Activated CD8-positive, alpha-beta memory T cell treated with anti-CD3 and anti-CD28 coated beads for 4 hours (primary cell): ENCODE measurements at places on chromosomes 5 and 9.

GRCh38 chr9:126049896-126050604 is 276.6 kb upstream of the MVB12B start:
- DNase-seq: no peak

- no peak for DNase-seq
Measured at GRCh38 chr5:65893749-65894430, 32.5 kb upstream of the ERBIN start.

DNA sequence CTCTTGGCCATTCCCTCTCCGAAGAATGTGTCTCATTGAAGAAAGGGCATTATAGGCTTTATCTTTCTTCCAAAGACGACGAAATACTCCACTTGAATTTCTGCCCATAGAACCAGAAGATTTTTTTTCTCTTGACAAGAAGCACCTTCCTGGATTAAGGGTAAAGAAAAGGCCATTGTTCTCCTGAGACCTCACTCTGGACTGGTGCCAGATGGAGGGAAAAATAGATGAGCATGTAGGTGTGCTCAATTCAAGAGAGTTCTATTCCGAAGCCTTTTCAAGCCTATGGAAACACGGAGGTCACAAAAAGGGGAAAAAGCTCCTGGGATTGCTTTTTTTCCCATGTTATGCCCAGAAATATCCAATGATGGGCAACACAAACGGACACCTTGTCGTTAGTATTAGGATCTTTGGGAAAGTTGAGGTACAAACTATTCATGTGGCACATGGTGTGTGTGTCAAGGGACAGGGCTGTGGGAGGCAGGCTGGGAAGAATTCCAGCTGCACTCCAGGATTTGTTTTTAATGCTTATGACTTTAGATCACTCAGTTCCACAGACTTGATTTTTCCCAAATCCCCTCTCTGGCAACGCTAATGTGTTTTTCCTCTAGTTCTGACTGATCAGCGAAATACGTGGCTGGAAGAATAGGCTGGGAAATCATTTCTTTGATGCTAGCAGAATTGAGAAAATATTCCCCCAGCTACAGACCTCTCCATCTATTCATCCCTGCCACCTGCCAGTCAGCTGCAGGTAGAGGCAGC is 89.9 kb downstream of the SIL1 start:
- no peak for DNase-seq

- DNase-seq: no peak
Measured at GRCh38 chr5:160375701-160376100, 5.3 kb upstream of the C1QTNF2 start.

DNA sequence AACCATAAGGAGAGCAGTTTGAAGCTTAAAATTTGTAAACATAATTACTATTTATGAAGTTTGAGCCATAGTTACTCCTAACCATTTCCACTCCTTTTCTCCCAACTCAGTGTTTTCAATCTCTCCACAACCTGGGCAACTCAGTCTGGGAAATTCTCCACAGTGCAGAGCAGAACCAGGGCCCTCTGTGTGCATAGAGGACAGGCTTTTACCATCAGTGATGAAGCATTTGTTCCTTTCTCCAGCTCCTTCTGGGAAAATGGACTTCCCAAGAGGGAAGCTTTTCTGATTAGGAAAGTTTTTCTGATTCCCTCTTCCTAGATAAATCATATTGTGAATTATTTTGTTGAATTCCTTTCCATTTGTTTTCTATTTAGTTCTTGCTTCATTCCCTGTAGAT is 132.3 kb upstream of the MPDZ start:
- no peak for DNase-seq

GRCh38 chr9:3507395-3508077 is 18.3 kb downstream of the RFX3 start:
- no peak for DNase-seq

- no peak for DNase-seq
Measured at GRCh38 chr9:113952676-113953075, 76.6 kb downstream of the ZNF618 start.

GRCh38 chr5:9712911-9713310 is 82.8 kb upstream of the TAS2R1 start:
- DNase-seq: no peak

DNA sequence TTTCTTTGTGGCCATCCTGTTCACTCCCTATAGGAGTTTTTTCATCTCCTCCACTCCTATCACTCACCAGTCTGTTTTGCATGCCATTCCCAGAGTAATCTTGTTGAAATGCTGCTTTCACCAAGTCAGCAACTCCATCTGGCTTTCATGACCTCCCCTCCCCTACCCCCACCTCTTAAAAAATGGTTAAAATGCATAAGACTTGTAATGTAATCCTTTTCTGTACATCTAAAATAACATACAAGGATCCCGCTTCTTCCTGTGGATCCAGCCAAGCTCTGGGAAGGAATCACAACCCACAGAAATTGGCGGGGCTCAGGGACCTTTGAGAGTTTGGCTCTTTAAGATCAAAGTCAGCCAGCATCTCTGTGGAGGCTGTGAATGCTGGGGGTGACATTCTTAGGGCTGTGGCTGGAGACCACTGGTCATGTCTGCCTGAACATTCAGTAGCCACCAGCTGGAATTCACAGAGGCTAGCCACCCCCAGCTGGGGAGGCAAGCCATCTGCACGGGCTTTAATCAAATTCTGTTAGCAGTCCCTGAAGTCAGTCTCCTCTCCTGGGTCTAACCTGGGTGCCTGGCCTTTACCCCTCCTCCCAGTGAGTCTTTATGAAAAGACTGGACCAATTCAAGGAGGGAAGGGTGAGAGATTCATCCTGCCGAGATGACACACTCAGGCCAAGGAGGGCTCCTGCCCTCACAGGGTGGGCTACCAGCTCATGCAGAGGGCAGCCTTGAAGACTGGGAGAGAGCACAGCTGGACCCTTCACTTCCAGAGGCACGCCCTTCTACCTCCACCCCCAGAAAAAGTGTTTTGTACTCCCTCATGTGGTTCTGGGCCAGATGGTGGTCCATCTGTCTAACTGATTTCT is 132.9 kb downstream of the LIFR start:
- DNase-seq: no peak

DNA sequence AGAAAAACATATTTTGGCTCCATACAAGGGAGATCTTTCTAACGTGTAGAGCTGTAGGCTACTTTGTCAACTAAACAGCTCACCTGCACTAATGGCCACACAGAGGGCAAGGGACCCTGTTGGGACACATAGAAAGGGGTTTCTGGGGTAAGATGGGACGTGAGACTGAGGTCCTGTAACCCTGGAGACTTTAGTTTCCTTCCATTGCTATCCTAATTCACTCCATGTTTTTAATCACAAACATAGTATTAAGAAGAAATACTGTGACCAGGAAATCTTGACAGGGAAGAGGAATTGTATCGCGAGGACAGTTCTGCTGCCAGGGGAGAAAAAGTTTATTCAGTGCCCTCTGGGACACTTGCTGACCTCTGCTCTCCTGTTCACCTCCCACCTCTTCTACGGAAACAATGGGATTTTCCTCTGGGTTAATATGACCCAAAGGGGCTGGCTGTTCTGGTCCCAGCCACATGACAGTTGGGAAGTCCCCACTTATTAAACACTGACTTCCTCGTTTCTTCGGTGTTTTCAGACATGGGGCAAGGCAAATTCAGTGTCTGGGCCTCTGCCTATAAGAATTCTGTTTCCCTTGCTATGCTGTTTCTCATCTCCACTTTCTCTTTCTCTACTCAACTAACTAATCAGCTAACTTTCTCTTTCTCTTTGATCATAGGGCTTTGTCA is 106.9 kb upstream of the SEMA6A start:
- DNase-seq: no peak

DNA sequence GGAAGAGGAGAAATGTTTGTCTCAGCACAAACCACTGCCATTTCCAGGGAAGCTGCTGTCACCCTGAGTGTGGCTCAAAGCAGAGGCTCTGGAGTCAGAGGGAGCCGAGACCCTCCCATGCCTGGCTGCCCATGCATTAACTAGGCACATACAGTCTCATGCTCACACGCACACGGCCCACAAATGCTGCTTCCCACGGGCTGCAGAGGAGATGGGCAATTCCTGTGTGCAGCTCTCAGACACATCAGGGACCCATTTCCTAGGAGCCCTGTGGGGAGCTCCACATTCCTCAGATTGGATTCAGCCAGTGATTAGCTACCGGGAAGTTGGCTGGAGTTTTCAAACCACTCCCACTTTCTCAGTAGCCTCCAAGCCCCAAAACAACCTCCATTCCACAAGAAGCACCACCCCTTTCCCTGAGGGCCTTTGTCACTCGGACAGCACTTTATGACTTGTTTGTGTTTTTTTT is 9.1 kb upstream of the PTGES start:
- no peak for DNase-seq

- DNase-seq: no peak
Measured at GRCh38 chr9:135941288-135941995, 19.7 kb downstream of the UBAC1 start.

GRCh38 chr9:68498816-68499215 is 41.9 kb downstream of the TMEM252 start:
- no peak for DNase-seq

DNA sequence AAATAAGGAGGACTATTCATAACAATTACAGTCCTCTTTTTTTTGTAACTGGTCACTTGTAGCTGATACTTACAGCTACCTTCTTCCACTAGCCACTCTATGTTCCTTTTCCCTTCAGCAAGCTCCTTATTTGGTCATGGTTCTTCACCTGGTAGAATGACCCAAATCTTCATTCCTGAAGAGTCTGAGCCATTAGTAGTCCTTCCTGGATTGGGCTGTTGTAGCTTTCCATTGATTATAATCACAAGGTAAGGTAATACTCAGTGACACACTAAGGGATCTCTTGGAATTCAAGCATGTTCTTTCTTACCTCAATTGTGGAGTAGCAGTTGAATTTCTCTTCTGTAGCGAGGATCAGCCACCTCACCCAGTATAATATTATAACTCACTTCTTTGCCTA is 25.5 kb upstream of the ITGA2 start:
- no peak for DNase-seq

GRCh38 chr5:127441799-127442484 is 75.5 kb upstream of the PRRC1 start:
- no peak for DNase-seq

DNA sequence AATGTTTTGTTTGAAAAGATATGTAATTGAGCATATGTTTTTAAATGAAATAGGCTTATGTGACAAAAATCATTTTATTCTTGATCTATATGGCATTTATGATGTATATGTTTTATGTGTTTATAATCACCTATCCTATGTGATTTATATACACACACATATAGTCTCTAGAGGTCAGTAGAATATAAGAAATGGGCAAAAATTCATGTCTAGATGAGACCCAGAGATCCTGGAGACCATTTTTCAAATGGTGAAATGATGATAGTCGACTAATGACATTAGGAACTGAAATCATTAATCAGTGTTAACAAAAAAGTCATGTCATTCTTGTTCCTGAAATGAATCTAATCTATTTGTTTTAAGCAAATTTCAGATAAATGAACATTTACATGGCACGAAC is 709.2 kb upstream of the WWC1 start:
- DNase-seq: no peak

DNA sequence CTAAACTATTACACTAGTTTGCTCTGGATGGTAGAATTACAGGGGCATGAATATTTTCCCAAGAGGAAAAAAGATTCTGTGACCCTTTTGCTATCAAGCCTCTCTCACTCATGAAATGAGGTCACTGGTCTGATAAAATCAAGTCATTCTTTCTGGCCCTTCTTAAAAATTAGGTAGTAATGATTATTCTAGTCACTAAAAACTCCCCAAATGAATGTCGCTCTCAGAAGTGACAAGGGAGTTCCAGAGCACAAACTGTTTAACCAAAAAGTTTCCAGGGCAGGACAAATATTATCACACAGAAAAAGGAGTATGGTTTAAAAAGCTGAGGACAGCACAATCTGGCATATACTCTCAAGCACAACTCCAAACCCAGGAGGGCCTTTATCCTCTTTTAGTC is 12.5 kb downstream of the ERMP1 start:
- no peak for DNase-seq

DNA sequence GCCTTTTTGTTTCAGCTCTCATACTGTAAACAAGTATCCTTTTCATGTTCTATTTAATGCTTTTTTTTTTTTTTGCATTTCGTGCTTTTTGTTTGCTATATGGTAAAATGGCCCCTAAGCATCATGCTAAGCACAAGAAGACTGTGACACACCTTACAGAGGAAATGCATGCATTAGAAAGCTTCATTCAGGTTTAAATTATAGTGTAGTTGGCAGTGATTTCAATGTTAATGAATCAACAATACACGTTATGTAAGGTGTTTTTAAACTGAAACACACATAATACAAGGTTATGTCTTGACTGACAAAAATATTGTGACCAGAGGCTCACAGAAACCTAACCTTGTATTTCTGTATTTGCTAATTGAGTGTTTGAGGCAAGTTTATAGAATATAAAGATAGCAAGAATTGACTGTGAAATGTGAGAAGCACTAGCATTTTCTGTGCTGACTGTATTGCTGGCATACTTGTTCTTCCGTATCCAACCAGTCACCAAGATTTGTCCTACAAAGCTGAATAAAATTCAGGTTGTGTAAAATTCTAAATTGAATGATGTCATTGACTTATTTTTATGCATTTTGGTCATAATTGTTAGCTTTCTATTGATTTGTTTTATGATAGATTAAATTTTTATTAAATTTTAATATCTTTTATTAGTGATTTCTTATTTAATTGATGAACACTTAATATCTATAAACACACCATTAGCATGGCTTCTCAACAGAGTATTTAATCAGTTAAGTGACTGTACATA is 4.1 kb downstream of the CFAP95 start:
- no peak for DNase-seq

GRCh38 chr9:129368444-129368978 is 190.4 kb upstream of the IER5L start:
- no peak for DNase-seq

DNA sequence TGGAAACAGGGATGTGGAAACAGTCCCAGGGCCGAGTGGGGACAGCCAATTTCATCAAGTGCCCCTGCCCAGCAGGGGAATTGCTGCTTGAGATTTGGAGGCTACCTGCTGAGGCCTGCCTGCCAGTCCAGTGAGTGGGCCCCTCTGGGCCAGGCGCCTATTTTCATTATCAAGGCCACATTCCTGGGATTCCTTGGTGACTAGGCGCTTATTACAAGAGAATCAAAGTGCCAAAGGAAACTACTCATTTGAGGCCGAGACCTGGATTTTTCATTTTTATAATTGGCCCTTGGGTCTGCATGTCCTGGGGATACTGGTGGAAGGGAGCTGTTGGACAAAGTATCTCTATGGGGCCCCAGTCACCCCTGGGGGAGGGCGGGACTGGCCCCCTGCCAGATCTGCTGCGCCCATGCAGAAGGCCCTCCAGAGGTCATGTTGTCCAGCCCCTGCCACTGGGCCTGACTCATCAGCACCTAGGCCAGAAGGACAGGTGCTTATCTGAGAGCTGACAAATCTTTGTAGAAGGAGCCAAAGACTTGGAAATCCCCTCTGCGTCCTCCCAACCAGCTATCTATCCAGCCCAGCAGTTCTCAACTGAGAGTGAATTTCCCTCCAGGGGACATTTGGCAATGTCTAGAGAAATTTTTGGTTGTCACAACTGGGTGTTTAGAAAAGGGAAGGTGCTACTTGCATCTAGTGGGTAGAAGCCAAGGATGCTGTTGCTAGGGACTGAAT is 45.6 kb downstream of the FOXI1 start:
- DNase-seq: no peak

GRCh38 chr5:139668924-139669661 is 20.9 kb downstream of the CXXC5 start:
- DNase-seq: no peak
